GM03348 (cell line): ENCODE measurements at places on chromosomes 5 and 9.
A peak's percentile ranks its signal among the peaks of the same experiment; 100 is the strongest.

DNA sequence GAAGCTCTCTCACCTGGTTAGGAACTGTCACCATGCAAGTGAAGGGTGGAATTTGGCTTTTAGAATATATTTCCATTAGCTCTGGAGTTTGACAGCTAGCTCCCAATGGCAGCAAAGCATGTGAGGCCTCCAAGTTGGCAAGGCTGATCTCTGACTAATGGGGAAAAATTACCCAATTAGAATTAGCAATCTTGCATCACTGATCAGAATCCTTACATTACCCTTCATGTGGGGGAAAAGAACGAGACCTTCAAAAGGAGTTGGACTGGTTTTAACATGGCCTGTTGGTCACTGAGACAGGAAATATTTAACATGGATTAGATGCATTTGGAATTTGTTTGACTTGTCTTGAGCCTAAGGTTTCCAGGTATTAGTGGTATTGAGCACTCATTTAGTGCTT, 192.3 kb upstream of the GDNF start:
- DNase-seq, result no peak

DNA sequence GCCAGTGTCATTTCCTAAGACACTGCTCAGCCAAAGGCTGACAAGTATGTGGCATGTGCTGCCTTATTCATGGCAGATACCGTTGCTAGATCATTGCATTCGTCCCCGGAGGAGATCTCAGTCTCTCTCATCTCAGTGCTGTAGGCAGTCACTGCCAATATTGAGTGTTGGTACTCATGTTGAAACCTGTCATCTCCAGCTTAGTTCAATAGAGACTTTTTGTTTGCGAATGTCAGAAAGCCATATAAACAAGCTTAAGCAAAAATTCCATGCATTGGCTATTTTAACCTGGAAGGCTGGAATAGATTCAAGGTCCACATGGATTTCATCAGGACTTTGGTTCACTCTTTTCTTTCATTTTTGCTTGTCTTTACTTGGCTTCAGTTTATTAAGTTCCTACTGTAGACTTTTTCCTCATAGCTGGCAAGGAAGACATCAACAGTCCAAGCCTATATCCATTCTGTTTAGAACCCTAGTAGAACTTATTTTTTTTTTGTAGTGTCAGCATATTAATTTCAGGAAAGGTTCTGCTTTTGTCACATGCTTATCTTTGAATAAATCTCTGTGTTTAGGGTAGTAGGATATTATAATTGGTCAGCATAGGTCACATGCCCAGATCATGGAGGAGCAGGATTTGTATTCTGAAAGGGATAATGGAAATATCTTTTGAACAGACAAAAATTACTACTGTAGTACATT, 66.8 kb downstream of the FCHO2 start:
- DNase-seq, result peak; percentile 15

DNA sequence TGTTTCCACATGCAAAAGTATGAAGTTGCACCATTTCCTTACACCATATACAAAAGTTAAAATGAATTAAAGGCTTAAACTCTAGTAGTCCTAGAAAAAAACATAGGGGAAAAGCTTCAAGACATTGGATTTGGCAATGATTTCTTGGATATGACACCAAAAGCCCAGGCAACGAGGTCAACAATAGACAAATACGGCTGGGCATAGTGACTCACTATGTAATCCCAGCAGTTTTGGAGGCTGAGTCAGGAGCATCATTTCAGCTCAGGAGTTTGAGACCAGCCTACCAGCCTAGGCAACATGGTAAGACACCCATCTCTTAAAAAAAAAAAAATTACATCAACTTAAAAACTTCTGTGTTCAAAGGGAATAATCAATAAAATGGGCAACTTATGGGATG, 30.9 kb upstream of the SREK1 start:
- DNase-seq, result no peak

DNA sequence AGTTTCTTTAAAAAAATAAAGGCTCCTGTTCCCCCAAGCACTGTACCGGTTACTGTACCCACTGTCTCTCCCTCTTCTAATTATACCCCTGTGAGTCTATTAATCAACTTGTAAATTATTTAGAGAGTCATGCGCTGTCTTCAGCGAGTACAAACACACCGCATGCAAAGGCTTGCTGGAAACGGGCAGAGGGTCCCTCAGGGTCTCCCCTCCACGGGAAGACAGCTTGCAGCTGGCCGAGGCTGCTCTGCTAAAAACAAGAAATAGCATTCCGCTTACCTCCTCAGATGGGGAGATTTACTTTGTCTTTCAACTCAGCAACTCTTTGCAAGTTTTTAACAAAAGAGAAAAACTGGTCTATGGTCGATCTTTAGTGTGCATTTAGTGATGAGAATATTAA, 71.8 kb downstream of the AK8 start:
- no peak for DNase-seq

GRCh38 chr9:130689937-130690700, 3.5 kb upstream of the EXOSC2 start:
- peak; percentile 94 for DNase-seq

- peak; percentile 25 for DNase-seq
Measured at GRCh38 chr5:73135021-73135420, 14.6 kb downstream of the TMEM171 start.

DNA sequence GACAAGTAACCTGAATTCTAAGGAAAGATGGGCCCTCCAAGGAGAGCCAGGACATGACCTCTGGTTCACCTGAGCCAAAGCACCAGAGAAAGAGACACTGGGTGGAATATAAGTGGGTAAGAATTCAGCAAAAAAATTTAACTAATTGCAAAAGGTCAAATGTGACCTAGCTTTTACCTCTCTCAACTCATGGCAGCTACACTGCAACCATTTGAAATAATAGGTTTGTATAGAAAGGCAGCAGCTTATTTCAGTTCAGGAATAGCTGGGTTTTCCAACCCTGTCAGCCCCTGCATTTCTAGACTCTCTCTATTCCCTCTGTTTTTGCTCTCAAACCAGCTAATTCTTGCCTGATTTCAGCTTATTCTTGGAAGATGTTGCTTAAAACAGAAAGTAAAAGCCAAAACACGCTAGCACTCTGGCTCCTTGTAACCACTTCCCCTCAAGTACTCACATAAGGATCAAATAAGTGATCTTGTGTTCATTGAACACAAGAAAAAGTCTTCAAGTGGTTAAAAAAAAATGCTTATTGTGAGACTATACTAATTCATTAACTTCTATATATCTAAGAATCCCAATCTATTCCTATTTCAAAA, 101.1 kb upstream of the NR4A3 start:
- DNase-seq, result no peak

DNA sequence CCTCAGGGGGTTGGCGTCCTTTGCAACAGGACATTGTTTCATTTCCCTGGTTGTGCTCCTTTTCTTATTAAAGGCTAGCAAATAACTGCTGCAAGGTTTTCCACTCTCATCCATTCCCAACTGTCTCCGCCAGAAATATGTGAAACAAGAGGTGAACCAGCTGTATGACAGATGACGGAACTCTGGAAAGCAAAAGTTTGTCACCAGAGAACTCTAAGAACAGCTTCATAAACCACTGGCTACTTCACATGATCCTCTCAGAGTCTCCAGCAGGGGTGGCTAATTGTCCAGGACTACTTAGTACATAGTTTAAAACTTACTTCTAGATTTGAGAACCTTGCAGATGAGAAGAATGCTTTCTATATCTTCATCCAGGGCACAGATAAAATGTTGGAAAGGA, 195.9 kb upstream of the RAD23B start:
- no peak for DNase-seq

DNA sequence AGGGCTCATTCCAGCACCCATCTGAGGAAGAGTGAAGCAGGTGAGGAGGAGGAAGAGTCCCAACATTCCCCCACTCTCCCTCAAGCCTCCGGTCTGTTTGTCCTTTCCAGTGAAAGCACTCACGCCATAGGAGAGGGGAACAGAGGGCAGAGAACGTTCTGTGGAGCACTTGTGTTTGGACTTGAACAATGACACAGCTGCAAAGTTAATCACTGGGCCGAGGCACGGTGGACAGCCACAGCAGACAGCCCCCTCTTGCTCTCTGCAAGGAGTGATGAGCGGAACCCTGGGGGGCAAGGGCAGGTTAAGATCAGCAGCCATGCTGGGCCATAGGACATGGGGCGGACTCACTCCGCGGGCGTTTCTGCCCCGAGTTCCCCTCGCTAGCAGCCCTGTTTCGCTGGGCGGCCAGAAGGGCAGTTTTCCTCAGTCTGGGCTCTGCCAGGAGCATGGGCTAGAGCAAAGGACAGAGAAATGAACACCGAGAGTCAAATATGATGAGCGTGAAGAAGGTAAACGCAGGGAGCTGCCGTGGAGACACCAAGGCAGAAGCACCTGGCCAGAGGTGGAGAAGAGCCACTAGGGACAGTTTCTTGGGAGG, 185.7 kb downstream of the GAPVD1 start:
- DNase-seq, result no peak

GRCh38 chr9:100505564-100506159, 32.7 kb downstream of the TMEFF1 start:
- DNase-seq, result peak; percentile 60

- DNase-seq, result no peak
Measured at GRCh38 chr9:134679616-134680392, 38.2 kb downstream of the COL5A1 start.

- DNase-seq, result no peak
Measured at GRCh38 chr5:31853398-31854135, 214.6 kb downstream of the PDZD2 start.

GRCh38 chr5:18397371-18397770, 763.1 kb downstream of the TAF11L14 start:
- DNase-seq, result no peak

GRCh38 chr5:162068412-162068811, 839 bp downstream of the GABRG2 start:
- DNase-seq, result no peak

- no peak for DNase-seq
Measured at GRCh38 chr9:7936163-7936562, 136.6 kb upstream of the DMAC1 start.

DNA sequence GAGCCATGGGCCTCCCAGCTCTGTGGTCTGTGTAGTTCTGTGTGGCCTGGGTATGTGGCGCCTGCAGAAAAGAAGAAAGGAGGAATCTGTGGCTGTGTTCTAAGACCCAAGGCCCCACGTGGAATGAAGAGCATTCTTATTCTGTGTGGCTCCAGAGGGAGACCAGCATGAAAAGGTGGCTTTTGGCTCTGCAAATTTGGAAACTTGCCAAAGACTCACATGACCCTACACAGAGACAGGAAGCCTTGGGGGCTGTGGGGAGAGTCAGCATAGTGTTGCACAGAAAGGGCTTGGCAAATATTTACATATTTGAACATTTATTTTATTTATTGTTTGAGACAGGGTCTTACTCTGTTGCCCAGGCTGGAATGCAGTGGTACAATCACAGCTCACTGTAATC, 193.3 kb downstream of the TMEM38B start:
- no peak for DNase-seq

- DNase-seq, result peak; percentile 20
Measured at GRCh38 chr9:677461-678097, 163.9 kb upstream of the DMRT1 start.

GRCh38 chr5:10709409-10709808, 51.6 kb downstream of the DAP start:
- DNase-seq, result no peak

DNA sequence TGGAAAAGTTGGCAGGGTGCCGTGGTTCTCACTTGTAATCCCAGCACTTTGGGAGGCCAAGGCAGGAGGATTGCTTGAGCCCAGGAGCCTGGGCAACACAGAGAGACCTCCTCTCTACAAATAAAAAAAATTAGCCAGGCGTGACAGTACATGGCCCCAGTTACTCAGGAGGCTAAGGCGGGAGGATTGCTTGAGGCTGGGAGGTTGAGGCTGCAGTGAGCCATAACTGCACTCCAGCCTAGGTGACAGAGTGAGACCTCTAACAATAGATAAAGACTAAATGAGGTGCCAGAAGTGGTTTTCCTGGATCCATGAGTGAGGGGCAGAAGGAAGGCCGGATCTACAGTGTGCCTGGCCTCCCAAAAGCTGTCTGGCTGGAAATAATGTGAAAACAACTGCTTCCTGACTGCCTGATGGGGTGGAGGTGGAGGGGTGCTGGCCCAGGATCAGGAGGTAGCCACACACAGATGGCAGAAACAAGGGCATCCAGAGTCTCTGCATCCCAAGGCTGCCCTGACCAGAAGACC, 4.1 kb downstream of the SHB start:
- DNase-seq, result no peak

GRCh38 chr5:73892218-73892617, 266.2 kb downstream of the ARHGEF28 start:
- DNase-seq, result no peak

- DNase-seq, result no peak
Measured at GRCh38 chr9:4873066-4873465, 80.3 kb downstream of the RCL1 start.

GRCh38 chr5:20536341-20536740, 548.3 kb upstream of the CDH18 start:
- no peak for DNase-seq

- no peak for DNase-seq
Measured at GRCh38 chr5:5078009-5078897, 61.9 kb upstream of the ADAMTS16 start.

DNA sequence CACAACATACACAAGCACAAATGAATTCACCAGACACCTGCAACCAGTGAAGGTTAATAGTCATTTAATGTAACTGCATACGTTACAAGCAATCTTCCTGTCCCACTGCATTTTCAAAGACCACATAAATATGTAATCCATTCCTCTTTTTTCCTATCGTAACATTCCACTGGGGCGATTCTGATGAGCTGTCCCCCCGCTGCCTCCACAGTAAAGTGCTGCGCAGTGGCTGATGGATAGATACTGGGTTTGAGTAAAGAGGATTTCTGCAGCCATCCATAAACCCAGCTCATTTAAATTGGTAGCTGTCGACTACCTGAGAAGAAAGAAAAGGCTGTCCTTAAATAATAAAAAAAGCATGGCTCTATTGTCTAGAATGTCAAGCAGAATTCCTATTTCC, 181.1 kb downstream of the SPOCK1 start:
- DNase-seq, result no peak

DNA sequence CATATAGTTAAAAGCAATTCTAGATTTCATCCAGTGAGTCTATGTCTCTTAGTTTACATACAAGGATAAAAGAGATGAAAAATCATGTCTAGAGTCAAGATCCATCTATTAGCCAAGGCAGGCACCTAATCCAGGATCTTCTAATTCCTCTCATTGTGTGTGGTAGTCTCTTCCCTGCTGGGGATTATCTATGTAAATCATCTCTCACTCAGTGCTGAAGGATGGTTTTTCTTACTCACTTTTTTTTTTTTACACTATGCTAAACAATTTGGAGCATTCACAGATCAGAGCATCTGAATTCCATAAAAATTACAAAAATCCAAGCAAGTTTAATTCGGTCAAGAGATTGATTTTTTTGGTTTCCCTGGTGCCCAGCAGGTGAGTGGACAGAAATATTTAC, 154.9 kb upstream of the GDNF start:
- DNase-seq, result no peak

GRCh38 chr5:80034559-80034958, 589 bp upstream of the THBS4 start:
- no peak for DNase-seq
